Amygdala (tissue), 56 donors: ENCODE measurements at places on chromosomes 11 and 22.
A peak's percentile ranks its signal among the peaks of the same experiment; 100 is the strongest.

- no peak for DNase-seq
Measured at GRCh38 chr22:47143249-47143938, 380.9 kb downstream of the TBC1D22A start.

GRCh38 chr11:117071344-117071787 is 26.9 kb downstream of the SIK3 start:
- DNase-seq = no peak

- no peak for DNase-seq
Measured at GRCh38 chr11:128663824-128664223, 30.0 kb upstream of the FLI1 start.

- no peak for DNase-seq
Measured at GRCh38 chr11:72221386-72222075, 3.0 kb upstream of the INPPL1 start.

GRCh38 chr11:33110083-33110482 is 51.2 kb downstream of the CSTF3 start:
- DNase-seq = no peak

GRCh38 chr11:70671611-70672010 is 273.3 kb downstream of the CTTN start:
- no peak for DNase-seq

DNA sequence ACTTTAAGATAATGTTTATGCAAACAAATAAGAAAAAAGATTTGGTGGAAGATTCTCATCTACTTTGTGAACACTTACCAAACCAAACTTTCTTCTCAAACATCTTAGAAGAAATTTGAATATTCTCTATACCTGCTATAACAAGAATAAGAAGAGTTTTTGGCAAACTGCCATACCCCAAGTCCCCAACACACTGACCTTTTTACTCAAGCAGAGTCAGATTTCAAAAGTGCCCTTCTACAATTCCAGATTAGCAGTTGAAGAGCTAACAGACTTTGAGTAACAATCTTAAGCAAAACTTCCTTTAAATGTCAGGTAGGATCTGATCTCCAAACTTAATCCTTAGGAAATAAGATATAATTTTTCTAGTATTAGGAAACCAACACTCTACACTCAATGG is 33.9 kb downstream of the TSG101 start:
- DNase-seq = no peak

DNA sequence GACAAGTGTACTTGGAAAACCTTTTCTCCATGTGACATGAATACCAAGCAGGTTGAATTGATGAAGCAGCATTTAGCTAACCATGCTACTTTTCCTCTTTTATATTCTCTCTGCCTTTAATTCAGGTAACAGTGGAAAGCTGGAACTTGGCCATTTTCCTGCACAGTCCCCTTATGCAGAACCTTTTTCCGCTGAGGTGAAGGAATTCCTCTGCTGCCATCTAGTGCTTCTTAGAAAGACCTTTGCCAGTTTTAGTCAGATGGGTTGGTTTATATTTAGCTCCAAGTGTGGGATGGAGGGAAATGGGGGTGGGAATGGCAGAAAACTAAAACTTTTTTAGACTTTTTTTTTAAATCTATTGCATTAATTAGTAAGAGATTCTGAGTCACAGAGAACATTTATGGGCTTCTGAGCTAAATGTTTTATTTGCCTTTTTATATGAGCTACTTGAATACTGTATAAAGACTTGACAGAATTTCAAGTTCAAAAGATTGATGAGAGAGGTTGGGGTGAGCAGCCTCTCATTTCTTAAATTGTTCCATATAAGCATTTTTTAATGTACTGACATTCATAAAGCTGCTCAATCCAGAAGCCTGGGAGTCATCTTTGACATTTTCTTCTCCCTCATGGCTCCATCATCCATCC is 153.9 kb upstream of the ZC3H12C start:
- DNase-seq = no peak

GRCh38 chr22:50398831-50399648 is 55.9 kb downstream of the PPP6R2 start:
- DNase-seq = no peak

- DNase-seq = no peak
Measured at GRCh38 chr11:121274332-121274991, 18.1 kb upstream of the SC5D start.

GRCh38 chr22:32777987-32778386 is 23.5 kb upstream of the TIMP3 start:
- DNase-seq = no peak

DNA sequence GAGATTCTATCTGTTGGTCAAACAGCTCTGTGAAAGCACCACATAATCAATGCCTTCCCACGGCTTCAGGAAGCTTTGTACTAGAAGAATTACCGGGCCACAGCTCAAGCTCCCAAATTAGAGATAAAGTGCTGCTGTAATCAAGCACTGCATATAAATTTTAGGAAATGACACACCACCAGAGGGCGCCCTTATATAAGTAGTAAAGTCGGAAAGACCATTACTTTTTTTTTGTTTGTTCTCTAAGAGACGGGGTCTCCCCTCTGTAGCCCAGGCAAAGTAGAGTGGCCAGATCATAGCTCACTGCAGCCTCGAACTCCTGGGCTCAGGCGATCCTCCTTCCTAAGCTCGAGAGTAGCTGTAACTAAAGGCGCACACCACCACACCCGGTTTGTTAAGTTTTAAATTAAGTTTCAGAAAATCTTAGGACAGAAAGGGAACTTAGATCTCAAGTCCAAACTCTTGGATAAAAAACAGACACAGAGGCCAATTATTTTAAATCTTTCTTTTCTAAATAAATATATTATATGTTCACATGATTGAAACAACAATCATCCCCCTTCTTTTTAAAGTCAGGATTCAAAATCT is 32.6 kb downstream of the PRCP start:
- peak; percentile 74 for DNase-seq

DNA sequence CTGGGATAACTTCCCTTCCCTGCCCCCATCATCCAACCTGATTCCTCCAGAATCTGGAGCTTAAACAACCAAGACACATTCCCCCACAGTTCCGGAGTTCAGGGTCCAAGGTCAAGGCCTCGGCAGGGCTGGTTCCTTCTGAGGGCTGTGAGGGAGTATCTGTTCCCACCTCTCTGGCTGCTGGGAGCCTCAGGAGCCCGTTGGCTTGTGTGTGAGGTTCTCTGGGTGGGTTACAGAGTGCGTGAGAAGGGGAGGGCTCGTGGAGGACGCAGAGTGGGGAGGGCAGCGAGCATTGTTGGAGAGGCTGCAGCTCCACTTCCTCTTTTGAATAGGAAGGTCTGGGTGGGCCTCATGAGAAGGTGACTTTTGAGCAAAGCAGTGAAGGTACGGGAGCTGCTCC is 8.5 kb downstream of the SERHL2 start:
- DNase-seq = no peak

- no peak for DNase-seq
Measured at GRCh38 chr11:58844361-58845005, at the start of gene GLYATL2. Gene GLYATL2 (minus strand): TSS chr11:58844704. CDS start chr11:58839612, 5,092 bp downstream.

DNA sequence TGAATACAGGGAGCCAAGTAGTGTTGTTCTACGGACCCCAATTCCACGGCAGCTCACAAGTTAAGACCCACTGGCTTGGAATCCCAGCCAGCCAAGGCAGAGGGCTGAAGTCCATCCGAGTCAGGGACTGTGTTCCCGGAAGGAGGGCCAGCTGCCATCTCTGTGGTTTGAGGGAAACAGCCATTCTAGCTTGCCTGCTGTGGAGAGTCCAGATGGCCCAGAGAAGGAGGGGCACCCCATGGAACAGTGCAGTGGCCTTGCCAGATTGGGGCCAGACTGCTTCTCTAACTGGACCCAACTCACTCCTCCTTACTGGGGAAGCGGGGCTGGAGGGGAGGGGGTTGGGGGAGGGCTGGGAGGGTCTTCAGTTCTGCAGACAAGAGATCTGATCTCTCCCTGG is 156.4 kb downstream of the FAM181B start:
- DNase-seq = no peak

- DNase-seq = no peak
Measured at GRCh38 chr22:47997052-47997590, 1234.7 kb downstream of the TBC1D22A start.

DNA sequence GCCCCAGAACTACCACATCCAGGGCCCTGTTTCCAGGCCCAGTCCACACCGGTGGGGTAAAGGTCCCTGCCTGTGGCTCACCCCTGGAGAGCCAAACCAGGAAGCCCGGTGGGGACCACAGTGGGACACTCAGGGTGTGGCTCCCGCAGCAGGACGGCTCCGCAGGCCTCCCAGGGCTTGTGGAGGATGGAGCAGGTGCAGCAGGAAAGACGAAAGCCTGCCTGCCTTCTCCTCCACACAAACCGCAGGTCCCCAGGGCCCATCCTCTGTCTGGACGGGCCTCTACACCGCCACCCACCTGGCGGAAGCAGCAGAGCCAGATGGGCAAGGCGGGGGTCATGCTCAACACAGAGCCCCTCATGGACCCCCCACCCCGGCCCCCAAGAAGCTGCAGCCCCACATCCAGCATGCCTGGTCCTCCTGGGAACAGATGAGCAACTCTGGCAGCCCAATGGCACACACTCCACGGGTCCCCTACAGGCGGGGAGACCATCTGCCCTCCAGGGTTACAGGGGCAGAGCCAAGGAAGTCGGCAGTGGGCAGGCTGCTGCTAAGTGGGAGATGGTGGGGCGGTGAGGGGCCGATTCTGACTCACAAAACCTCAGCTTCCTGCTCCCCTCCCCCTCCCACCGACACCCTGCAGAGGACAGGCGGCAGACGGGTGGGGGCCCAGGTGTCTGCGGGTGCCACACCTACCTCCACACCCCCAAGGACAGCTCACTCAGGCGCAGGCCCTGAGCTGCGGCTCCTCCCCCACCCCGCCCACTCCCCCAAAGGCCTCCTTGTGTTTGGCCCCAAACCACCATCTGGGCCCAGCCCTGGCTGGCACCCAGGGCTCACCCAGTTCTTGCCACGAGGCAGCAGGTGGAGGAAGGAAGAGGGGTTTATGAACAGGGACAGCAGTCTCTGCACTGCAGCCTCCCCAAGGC is 5.2 kb downstream of the SBF1 start:
- no peak for DNase-seq

GRCh38 chr11:120893440-120894201 is 130.3 kb upstream of the TBCEL start:
- DNase-seq = no peak

GRCh38 chr11:19560156-19560555 is 152.5 kb upstream of the NAV2 start:
- no peak for DNase-seq

DNA sequence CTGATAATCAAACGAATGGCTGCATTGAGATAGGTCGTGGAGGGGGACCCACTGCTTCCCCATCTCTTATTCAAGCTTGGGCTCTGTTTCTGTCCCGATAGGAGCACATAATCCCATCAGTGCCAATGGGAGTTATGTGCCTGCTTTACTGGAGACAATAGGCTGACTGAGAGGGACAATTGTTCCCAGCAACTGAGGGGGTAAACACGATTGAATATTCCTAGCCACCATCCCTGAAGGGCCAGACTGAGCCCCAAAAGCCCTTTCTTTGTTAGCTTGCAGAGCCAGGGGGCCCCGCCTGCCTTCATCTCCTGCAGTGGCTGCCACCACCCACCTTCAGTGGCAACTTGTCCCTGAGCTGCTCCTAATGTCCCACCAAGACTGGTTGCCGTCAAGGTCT is 172.8 kb upstream of the NAV2 start:
- no peak for DNase-seq

DNA sequence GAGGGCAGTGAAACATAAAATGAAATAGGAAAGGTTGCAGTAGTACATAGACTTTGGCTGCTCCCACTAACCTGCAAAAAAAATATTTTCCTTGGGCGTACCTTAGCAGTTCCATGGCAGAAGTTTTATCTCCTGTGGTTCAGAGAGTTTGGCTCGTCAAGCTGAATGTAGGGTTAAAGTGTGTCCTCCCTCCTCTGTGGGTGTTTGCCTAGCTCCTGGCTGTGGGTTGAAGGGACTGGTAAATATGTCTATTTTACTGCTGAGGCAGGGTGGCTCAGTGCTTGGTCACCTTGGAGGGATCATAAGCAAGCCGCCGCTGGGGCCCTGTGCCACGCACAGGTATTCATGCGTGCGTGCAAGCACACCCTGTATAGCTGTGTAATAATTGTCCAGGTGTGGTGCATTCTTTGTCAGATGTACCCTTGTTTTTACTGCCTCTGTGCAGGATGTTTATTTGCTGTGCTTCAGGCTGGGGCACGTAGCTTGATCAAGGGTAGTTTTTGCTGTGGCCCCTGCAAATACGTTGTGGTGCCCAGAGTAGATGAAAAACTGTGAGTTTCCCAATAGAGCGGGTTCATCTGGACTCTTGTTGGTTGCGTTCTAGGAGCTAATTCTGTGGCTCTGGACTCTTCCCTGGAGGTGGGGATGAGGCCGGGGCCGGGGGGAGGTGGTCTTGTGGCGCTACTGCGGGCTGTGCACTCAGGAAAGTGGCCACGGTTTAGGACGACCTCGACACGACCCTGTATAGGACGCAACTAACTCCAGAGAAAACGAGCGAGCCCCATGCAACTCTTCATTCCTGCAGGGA is 732 bp upstream of the SORL1 start:
- DNase-seq = no peak

DNA sequence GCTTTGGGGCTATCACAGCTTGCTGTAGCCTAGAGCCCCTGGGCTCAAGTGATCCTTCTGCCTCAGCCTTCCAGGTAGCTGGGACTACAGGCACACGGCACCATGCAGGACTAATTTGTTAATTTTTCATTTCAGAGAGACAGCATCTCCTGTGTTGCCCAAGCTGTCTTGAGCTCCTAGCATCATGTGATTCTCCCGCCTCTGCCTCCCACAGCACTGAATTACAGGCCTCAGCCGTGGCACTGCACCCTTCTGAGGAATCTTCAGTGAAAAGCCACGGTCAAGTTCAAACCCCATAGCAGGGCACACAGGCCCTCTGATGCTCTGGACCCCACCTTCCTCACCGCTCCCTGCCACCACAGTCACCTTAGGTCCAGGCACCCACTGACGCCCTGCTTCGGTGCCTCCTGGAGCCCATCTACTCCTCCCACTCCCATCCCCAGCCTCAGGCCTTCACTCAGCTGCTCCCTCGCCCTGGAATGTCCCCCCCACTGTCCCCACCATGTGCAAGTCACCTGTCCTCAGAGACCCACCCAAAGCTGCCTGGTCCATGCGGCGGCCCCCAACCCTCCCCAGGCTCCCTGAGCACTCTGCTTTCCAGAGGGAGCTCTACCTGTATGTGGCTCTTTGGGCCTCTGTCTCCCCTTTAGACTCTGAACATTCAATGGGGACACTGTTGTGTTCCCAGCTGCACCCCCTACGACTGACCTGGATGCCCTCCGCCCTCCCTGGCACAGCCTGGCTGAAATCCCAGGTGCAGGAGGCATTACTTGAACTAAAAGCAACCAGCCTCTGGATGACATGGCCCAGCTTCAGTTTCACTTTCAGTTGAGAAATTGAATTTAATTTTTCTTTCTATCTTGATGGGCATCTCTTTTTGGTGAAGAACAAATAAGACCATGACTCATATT is 1.6 kb downstream of the APOL2 start:
- DNase-seq = no peak
